Activated T-helper 1 cell treated with anti-CD3 and anti-CD28 coated beads, Interleukin-12 subunit alpha, Interleukin-12 subunit beta, Interleukin-2, Interleukin-4 antibody, amounts not matched to agents 30 ng/mL and 10 ng/mL and 1 ng/mL, durations not matched to agents 14 hours and 24 hours and 36 hours (primary cell): ENCODE measurements at places on chromosomes 12 and 14.

DNA sequence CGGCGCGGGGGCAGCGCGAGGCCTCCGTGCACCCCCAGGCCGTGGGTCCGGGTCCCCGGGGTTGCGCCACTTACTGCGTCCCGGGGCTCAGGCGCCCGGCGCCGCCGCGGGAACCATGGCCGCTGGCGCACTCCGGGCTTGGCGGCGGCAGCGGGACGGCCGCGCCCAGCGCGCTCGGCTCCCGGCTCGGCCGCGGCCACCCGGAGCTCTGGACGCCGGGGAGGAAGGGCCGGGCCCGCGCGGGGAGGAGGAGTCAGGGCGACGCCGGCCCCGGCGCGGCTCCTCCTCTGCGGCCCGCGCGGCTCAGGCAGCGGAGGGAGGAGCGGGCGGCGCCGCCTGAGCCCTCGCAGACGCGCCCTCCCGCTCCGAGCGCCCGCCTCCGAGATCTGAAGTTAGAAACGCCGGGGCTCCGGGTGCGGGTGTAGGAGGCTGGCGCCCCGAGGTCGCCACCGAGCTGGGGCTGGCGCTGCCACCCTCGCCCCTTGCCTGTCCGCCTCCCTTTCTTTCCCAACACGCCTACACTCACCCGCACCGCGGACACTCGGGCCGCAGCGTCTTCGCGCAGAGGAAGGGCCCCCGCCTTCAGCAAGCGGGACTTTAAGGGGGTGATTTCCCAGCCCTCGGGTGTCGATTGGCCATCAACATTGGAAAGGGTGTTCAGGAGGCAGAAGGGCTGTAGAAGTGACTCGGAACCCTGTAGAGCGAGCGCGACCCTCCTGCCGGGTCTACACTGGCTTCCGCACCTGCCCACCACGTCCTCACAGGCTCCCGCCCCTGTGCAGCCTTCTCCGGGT, at the start of gene NIN:
NIN (minus strand) TSS at position 231 of the 794 bp plus-strand sequence. CDS start 9,106 bp downstream, outside the sequence.
- DNase-seq = peak; percentile 73

DNA sequence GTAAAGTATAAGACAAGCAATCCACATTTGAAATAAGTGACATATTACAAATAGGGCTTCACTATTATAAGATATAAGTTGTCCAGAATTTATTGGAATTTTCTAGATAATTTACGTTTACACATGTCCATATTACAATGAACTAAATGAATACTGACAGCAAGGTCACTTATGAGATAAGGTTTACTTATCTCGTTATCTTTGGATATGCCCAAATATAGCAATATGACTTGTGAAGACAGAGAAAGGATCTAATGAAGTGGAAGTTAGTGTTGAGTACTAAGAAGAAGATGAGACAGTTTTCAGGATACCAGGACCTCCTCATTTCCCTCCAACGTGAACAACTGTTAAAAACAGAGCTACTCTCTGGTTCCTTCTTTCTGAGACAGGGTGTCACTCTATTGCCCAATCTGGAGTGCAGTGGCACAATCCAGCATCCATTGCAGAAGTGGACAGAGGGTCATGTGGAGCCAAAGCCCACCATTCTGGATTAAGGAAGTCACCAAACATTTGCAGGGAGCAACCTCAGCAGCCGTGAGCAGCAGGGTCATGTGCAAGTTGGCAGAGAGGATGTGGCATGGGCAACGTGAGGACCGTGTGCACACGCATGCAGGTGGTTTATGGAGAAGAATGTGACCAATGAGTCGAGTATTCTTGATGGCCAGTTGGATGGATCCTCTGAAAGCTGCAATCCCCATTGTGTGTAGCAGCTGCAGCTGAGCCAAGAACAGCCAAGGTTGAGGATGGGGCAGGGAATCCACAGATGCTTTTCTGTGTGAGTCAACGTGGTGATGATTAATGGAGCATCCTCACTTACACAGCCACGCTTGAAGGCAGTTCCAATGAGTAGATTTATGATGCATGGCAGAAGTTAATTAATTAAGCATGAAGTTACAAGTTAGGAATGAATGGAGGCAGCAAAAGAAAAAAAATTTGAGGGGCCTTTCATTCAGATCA, 111.0 kb downstream of the BICD1 start:
- no peak for DNase-seq

- no peak for DNase-seq
Observed at GRCh38 chr12:7197841-7198240, 8.4 kb downstream of the PEX5 start.

DNA sequence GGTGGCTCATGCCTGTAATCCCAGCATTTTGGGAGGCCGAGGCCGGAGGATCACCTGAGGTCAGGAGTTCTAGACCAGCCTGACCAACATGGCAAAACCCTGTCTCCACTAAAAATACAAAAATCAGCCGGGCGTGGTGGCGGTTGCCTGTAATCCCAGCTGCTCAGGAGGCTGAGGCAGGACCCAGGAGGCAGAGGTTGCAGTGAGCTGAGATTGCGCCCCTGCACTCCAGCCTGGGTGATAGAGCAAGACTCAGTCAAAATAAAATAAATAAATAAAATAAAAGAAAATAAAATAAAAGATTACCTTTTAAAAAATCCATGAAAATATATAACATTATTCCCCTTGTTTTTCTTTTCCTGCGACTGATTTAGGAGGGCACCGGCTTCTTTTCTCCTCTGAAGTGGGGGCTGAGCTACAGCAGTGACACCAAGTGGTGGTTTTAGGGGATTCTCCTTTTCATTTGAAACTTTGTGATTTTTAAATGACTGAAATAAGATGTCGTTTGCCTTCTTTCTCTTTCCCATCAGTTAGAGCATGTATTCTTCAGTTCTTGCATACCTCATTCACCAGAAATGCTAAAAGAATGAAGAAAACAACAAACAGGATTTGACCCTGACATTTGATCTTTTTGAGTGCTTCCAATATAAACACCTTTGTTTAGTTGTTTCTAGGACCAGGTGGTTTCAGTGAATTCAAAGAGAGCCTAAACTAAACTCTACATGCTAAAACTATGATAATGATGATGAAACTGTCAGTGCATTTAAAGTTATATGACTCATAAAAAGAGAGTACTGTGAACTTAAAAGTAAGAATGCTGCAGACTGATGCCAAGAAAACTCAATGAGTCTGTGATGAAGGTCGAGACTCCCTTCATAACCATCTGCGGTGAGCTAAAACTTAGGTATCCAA, 22.6 kb upstream of the PKP2 start:
- DNase-seq = no peak

DNA sequence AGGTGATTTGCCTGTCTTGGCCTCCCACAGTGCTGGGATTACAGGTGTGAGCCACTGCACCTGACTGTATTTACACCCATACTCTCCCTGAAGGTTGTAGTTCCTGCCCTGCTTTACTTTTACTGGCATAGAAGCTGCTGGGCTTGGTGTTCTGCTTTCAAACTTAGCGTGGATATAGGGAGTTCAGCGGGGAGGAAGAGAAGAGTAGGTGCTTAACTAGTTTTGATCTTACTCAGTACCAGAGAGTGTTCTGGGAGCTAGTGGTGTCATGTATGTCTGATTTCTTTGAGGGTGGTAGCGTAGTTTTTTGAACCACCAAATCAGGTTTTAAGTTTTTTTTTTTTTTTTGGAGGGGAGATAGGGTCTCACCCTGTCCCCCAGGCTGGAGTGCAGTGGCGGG, 13.8 kb downstream of the RCOR1 start:
- DNase-seq = no peak

GRCh38 chr12:102903337-102904007, 13.6 kb downstream of the PAH start:
- DNase-seq = no peak

DNA sequence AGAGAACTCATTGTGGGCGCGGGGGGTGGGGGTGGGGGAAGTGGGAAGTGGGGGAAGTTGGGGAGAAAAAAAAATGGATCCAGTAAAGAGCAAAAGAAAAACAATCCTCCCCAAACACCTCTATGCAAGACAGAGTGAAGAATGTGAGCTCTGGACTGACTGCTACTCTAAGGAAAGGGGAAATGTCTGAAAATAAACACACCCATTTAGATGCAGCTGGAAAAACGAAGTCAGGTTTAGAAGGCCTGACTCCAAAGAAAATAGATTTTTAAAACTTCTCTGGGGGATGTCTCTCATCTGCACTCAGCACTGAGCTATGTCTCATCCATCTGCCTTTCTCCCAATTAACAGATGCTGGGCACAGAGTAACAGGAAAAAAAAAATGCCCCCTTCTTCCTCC, 904.4 kb downstream of the GALC start:
- DNase-seq = no peak

DNA sequence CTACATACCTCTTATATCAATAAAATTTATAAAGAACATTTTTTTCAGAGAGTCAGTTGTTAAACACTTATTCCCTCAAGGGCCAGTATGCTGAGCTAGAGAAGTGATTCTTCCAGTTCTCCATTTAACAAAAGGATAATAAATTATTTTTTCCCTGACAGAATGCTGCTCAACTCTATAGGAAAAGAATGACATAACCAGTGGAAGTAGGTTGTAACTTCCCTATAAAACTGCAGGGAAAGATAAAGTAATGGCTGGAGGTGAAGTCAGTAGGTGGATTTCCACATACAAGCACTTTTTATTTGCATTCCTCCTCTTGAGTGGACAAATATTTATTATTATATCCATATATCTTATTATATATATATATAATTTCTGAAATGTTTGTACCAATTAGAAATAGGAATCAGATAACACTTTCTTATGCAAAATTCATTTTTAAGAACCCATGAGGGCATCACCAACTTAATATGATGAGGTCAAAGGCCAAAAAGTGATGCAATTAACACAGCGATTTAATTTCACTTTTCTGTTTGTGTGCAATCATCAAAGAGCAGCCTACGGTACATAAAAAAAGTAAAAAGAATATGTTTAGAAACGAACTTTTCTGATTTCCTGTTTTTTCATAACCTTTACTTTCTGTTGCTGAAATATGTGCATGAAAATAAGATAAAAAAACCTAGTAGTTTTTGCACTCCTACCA, 175.3 kb downstream of the PRKD1 start:
- no peak for DNase-seq

DNA sequence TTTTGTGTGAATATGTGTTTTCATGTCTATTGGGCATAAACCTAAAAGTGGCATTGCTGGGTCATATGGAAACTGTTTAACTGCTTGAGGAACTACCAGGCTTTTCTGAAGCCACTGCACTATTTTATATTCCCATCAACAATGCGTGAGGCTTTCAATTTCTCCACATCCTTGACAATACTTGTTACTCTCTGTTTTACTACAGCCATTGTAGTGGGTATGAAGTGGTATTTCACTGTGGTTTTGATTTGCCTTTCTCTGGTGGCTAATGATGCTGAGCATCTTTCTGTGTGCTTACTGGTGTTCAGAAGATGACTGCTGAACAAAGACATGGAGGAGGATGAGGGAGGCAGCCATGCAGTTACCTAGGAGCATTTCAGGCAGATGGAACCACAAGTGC, 13.2 kb upstream of the TDG start:
- no peak for DNase-seq

DNA sequence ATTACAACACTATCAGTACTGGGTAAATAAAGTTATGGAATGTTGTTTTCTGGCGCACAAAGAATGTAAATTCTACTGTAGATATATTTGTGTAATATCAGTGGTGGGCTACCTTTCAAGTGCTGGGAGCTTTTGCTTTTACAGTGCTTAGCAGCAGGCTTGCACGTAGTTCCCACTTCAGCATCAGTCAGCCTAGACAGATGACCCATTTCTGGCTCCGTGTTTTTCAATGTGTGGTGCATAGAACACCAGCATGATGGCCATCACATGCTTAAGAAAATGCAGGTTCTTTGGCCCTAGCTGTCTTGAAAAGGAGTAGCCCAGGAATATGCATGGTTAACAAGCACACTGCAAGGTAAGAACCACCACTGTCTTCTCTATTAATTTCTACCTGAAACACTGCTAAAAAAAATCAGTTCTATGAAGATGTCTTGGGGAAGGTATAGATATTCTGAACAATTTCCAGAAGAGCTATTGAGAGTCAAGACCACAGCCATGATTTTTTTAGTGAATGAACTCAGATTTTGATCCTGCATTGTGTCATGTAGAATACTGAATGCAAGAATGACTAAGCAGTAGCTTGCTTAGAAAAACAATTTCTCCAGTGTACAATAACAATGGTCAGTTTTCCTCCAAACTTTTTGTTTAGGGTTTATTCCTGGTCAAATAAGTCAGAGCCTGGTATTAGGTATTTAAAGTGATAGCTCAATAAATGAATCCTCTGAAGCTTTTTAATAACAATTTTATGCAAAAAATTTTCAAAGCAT, 195.7 kb downstream of the AKAP6 start:
- DNase-seq = no peak

DNA sequence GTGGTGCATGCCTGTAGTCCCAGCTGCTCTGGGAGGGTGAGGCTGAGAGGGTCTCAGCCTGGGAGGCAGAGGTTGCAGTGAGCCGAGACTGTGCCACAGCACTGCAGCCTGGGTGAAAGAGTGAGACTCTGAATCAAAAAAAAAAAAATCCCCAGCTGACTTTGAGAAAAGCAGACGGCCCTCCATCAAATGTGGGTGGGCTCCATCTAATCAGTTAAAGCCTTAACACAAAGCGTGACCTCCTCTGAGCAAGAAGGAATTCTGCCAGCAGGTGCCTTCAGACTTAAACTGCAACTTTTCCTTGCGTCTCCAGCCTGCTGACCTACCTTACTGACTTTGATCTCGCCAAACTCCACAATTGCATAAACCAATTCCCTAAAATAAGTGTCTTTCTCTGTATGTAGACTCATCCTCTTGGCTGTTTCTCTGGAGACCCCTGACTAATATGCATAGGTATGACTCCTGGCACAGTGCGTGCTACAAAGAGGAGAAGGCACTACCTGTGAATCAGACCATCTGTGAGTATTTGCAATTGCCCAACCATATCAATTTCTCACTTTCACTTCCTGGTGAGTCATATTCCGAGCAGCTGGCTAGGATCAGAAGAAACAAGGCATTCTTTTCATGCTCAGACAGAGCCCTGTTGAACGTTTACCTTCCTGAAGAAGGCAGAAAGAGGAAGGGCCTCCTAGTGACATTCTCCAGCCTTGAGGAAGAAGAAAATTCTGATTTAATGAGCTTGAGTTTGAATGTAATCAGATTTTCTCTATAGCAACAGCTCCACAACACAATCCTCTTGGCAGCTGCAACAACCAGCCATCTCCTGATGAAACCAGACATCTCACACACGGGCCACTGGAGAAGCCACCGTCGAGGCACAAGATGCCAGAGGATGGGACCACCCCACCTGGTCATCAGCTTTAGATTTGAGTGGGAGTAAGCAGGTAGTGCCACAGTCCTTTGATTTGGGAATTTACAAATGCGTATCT, 54.3 kb downstream of the CLMN start:
- peak; percentile 27 for DNase-seq

DNA sequence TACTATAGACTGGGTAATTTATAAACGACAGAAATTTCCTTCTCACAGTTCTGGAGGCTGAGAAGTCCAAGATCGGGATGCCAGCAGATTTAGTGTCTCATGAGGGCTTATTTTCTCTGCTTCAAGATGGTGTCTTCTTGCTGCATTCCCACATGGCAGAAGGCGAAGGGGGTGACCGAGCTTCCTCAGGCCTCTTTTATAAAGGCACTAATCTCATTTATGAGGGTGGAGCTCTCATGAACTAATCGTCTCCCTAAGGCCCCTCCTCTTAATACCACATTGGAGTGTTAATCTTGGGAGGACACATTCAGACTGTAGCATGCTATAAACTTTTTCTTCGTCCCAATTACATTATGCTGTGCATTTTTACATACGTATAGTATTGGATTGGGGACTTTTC, 200.4 kb upstream of the ARHGAP5 start:
- DNase-seq = no peak

- no peak for DNase-seq
Observed at GRCh38 chr12:52525661-52526499, 5.7 kb upstream of the KRT5 start.

- DNase-seq = no peak
Observed at GRCh38 chr12:115636546-115636945, 640.9 kb downstream of the MED13L start.
